ENCODE measurements at places on chromosomes 6 and 20.

DNA sequence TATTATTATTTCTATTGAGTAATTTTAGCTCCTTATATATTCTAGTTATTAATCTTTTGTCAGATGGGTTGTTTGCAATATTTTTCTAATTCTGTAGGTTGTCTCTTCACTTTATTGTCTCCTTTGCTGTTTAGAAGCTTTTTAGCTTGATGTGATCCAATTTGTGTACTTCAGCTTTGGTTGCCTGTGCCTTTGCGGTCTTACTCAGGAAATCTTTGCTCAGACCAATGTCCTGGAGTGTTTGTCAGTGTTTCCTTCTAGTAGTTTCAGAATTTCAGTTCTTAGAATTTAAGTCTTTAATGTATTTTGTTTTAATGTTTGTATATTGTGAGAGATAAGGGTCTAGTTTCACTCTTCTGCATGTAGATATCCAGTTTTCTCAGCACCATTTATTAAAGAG is 916.0 kb upstream of the EYS start:
- no peak for DNase-seq

- DNase-seq = no peak
These were observed 74.1 kb downstream of the TPBG start for GRCh38 chr6:82437701-82438100.

GRCh38 chr6:43762966-43763695 is 6.9 kb upstream of the VEGFA start:
- peak; percentile 47 for DNase-seq

- no peak for DNase-seq
These were observed 225.9 kb upstream of the CST7 start for GRCh38 chr20:24723186-24723585.

GRCh38 chr6:47242483-47243386 is 67.0 kb downstream of the TNFRSF21 start:
- peak; percentile 90 for DNase-seq

- no peak for DNase-seq
These were observed 5.5 kb downstream of the NT5DC1 start for GRCh38 chr6:116106146-116106545.

- no peak for DNase-seq
These were observed 6.2 kb upstream of the DDX43 start for GRCh38 chr6:73388433-73388799.

DNA sequence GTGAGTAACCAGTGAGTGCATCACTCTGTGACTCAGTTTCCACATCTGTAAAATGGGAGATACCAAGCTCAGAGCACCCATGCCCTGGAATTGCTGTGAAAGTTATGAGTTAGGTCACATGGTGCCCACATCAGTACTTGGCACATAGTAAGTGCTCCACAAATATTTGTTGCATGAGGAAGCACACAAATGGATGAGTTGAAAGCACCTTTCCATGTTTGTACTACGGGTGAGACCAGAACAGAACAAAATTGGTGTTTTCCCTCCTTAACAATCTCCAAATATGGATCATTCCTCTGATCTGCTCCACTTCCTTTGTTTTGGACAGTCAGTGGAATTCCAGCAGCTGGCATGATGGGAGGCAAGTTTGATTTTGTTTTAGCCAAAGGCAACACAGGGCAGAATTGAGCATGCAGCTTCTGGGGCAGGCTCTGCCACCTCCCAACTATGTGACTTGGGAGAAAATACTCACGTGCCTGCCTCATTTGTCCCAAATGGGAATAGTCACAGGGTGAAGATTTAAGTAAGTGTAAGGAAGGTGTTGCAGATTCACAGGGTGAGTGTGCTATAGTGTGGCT is 503.7 kb upstream of the SULF2 start:
- DNase-seq = no peak

- peak; percentile 16 for DNase-seq
These were observed 109.9 kb downstream of the MAP3K4 start for GRCh38 chr6:161101517-161101916.

- no peak for DNase-seq
These were observed 16.4 kb downstream of the ZNF831 start for GRCh38 chr20:59179988-59180387.

DNA sequence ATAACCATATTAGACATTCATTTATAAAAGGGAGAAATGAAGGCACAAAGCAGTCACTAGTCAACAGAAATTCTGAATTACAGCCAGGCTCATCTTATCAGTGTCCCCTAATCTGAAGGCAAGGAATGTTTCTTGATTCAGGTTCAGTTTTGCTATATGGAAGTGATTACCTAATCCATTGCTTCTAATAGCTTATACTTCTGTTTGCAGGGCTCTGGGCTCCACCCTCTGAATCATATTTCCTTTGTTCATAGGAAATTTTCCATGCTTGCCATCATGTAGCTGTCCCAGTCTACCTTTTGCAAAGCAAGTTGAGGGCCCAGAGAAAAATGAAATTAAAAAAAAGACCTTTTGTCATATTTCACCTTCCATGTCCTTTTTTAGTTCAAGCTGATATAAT is 96.0 kb downstream of the LCA5 start:
- no peak for DNase-seq

DNA sequence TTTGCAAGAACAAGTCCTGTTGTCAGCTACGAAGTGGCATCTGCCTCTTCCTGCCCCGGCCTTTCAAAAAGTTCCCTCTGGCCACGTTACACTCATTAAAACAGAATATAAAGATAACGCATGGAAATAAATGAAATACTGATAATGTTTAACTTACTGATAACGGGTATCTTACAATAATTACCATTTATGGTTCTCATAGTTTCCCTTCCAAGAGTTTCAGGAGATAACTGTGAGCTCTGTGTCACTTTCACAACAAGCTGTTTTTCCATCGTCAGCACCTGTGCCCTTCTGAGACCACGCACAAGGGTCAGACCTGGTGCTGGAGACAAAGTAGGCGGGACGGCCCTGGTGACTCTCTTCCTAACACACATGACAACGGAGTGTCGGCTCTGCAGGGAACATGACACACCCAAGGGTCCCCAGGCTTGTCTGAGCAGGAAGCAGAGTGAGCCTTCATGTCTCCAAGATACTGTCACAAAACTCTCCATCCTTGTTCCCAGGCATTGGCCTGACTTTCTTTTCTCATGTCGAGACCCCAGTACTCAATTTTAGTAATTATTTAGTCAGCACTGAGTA is 86.2 kb upstream of the THBS2 start:
- no peak for DNase-seq

- DNase-seq = no peak
These were observed 199.4 kb downstream of the SYNDIG1 start for GRCh38 chr20:24668791-24669190.

- DNase-seq = no peak
These were observed 75.9 kb downstream of the GFOD1 start for GRCh38 chr6:13411484-13411883.

- no peak for DNase-seq
These were observed 15.5 kb downstream of the ARMC12 start for GRCh38 chr6:35752330-35752729.

- peak; percentile 86 for DNase-seq
These were observed 21.9 kb downstream of the NCOA7 start for GRCh38 chr6:125812394-125813292.

GRCh38 chr6:33868141-33868540 is 64.3 kb upstream of the MLN start:
- peak; percentile 69 for DNase-seq

- DNase-seq = no peak
These were observed 202.1 kb downstream of the NFATC2 start for GRCh38 chr20:51340451-51340840.

GRCh38 chr6:35508542-35508941 is 4.2 kb downstream of the TULP1 start:
- DNase-seq = no peak

- no peak for DNase-seq
These were observed 131.6 kb upstream of the NEDD9 start for GRCh38 chr6:11363881-11364576.

GRCh38 chr6:123712831-123713230 is 76.1 kb upstream of the TRDN start:
- DNase-seq = peak; percentile 4

- no peak for DNase-seq
These were observed 199.3 kb downstream of the TFAP2C start for GRCh38 chr20:56828402-56828801.

- peak; percentile 51 for DNase-seq
These were observed 204.4 kb upstream of the PMEPA1 start for GRCh38 chr20:57914205-57914604.

DNA sequence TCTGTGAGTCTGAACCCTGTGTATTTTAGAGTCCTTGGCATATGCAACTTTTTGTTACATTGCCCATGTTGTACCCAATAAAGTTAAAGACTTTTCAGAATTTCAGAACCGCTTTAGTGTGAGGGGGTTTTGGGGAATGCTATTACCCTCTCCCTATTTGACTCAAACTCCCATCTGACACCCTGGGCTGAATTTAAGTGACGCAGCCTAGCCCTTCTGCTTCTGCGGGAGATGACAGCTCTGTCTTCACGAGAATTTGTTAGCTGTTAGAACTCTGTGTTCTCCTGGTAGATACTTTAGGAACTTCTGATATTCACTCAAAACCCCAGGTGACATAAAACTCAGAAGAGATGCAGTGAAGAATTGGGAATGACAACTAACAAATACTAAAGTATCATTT is 500.6 kb upstream of the ID4 start:
- DNase-seq = no peak

DNA sequence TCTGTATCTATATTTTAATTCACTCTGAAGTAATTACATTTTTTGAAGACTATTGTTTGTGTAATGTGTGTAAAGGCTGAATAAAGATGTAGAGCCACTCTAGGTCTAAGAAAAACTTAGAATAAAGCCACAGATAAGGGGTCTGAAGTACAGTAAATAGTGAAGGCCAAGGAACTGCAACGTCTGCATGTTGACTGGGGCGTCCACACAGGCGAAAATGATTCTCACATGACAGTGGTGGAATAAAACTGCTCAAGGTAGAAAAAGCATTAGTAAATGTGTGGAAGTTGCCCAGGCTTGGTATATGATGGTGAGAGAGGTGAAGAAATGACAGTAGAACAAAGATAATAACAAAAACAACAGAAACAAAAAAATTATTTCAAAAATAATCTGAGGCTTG is 196.2 kb downstream of the KHDRBS2 start:
- no peak for DNase-seq

DNA sequence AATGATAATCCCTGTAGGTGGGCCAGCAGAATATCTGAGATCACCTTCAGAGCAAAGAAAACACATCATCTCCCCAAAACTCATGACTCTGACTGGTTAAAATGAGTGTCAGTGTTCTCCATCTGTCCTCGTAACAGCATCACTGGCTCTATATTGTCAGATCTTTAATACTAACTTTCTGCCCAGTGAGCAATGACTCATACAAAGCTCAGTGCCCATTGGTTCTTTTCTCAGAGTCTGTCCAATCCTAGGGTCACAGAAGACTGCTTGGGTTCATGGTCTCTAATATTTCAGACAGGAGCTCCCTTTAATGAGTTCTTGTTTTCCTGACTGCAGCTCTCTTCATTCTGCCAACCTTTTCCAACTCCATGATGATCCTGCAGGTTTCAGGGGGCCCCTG is 36.4 kb downstream of the HLA-DPB1 start:
- peak; percentile 71 for DNase-seq

GRCh38 chr20:63955281-63955826 is 862 bp downstream of the UCKL1 start:
- DNase-seq = peak; percentile 64

All from muscle of leg (tissue), 16 donors.